Activated CD4-positive, alpha-beta T cell treated with anti-CD3 and anti-CD28 coated beads for 24 hours (primary cell): ENCODE measurements at places on chromosomes 4 and X.

- no peak for DNase-seq
Observed at GRCh38 chr4:161360982-161361381, 802.8 kb downstream of the FSTL5 start.

GRCh38 chr4:85956293-85956945, 403.4 kb downstream of the MAPK10 start:
- no peak for DNase-seq

- no peak for DNase-seq
Observed at GRCh38 chrX:119617517-119618164, 11.4 kb upstream of the NKRF start.

GRCh38 chrX:40325161-40325560, 227.4 kb upstream of the BCOR start:
- no peak for DNase-seq

GRCh38 chr4:53122280-53123116, 243.4 kb downstream of the SCFD2 start:
- DNase-seq, result no peak

DNA sequence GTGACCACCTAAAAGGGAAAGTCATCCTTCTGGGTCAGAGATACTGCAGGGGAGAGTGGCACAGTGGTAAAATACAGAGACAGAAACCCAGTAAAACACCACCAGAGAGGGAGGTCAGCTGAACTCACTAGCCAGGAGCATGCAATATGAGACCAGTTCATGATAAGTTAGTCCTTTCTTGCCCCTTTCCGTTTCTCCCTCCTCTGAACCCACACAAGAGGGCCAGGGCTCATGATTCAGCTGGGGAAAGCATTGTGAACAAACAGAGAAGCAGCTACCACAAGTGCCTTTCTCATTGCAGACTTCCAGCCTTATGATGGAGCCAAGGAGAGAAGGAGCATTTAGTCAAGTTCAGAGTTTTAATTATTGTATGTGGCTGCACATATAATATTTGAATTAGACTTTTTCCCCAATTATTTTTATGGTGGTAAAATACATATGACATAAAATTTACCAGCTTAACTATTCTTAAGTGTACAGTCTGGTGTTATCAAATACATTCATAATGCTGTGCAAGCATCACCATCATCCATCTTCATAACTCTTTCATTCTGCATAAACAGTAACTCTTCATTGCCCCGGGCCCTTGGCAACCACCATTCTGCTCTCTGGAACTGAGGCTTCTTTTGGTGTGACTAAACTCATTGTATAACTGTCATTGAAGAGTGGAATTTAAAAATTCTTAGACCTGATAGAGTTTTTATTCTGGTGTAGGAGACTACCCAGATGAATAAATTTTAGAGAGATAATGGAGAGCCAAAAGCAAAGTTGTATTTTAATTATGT, 114.6 kb downstream of the DDIT4L start:
- DNase-seq, result no peak

- DNase-seq, result no peak
Observed at GRCh38 chrX:20066968-20067708, 49.6 kb downstream of the MAP7D2 start.

- no peak for DNase-seq
Observed at GRCh38 chr4:179472164-179472563, 2029.9 kb upstream of the AGA start.
